ENCODE measurements at places on chromosomes 2 and 18.

GRCh38 chr2:223086370-223086981 is 34.5 kb downstream of the KCNE4 start:
- DNase-seq, result no peak

DNA sequence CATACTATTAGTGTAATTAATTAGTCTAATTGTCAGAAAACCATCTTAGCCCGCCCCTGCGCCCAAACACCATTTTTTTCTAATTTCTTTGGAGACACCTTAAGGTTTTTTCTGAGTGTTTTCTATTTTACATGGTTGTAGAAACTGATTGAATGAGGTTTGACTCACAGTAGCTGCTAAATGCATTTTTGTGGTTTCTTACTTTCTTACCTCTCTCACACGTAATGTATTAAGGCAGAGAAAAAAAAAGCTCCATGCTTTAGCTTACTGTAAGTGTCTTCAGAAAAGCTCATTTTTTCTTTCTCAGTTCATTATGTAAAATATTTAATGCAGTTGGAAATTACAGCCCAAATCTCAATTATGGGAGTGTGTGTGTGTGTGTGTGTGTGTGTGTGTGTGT is 548.5 kb upstream of the LRRTM4 start:
- no peak for DNase-seq

GRCh38 chr2:1081451-1082225 is 131.0 kb downstream of the SNTG2 start:
- no peak for DNase-seq

DNA sequence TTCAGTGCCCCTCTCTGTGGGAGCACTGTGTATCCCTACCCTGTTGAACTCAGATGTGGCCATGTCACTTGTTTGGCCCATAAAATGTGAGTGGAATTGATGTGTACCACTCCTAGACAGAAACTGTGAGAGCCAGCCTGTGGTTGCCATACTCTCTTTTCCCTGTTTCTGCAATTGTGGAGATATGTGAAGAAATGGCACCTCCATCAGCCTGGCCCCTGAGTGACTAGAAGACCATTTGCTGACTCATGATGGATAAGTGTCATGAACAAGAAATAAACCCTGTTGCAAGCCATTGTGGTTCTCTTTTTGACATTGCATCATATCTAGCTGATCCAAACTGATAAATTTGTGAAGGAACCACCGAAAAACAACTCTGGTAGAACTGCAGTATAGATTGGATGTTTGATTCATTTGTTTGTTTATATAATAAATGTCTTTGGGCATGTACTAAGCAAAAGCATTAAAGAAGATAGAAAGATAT is 214.5 kb upstream of the FBXO11 start:
- no peak for DNase-seq

DNA sequence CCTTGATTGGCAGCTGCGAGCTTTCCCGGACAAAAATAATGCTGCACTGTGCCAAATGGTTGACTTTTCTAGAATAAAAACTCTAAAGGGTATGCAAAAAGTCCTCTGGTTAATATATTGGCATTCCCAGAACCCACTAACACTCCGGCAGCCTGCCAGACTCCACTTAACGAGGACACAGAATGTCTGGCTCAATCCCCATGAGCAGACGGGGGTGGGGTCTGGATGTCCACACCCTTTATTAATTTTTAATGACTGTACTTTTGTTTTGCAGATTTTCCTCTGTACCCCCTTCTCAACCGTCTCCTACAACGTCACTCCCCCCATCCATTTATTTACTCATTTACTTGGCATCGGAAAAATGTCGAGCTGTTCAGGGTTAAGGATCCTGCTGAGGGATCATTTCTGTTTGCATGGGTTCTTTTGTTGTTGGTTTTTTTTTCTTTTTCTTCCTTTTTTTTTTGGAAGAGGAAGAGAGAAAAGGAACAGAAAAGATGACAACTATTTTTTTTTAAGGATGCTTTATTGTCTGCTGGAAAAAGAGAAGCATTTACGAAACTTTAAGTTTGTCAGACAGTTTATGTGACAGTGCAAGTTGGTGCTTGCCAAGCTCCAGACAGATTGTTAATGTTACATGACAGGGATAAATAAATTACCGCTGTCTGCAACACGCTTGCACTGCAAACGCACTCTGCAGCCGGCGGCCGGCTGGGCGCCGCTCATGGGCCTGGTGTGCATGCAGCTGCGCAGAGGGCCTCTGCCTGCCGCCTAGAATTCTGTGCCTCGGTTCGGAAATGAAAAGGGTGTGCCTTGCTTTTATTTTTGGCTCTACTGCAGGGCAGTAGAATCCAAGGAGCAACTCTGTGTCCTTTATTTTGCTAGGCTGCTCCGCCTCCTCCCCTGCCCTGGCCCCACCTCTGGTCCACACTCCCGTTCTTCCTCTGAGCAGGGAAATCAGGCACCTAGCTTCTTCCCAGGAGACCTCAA is 3.6 kb downstream of the LDLRAD4 start:
- no peak for DNase-seq

- DNase-seq, result no peak
These were observed 85.1 kb upstream of the ZBTB14 start for GRCh38 chr18:5380586-5380985.

DNA sequence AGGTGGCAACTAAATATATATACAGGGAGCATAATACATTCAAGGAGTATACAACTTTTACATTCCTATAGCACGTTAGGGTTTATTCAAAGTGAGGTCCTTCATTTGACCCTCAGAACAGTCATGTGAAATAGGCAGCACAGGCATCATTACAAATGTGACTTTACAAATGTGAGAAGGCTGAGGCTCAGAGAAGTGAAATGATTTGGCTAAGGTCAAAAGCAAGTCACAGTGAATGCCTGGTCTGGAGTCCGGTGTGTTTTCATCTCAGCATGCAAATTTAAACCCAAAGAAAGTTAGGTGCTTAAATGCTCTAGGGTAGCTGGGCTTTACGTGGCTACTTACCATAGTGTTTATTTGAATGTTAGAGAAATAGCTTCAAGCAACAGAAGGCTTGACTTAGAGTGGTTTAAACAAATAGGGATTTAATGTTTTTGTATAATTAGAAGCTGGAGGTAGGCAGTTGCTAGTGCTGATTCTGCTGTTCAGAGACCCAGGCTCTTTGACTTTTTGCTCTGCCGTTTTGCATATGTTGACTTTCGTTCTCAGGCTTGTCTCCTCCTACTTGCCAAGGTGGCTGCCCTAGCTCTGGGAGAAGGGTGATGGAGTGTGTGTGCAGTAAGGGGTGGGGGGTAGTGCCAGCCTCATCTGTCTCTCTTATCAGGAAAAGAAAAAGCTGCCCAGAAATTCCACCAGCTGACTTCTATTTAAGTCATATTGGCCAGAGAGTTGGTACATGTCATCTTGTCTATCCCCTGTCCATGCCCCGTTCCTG is 89.2 kb downstream of the PLCL1 start:
- DNase-seq, result no peak

DNA sequence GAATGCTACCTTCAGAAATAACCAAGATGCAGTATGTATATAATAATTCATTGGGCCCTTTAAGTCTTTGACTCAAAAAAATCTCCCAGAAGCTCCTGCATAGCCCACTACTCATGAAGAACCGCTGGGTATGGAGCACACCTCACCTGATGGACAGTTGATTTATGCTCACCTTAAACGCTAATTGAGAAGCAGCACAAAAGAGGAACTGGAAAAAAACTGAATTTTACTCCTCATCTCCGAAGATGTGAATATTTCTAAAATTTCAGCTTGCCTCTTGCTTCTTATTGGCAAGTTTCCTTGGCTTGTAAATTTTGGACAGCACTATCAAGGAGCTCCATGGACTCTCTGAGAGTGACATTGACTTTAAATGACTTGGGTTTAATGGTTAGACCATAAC is 5.5 kb downstream of the CYP1B1 start:
- DNase-seq, result no peak

GRCh38 chr2:62556086-62556485 is 50.1 kb upstream of the TMEM17 start:
- DNase-seq, result no peak

Measured in stimulated activated CD8-positive, alpha-beta memory T cell treated with anti-CD3 and anti-CD28 coated beads, Interleukin-7, amount 100 ng/mL, for 24 hours (primary cell).